Left cardiac atrium (tissue), 4 donors: ENCODE measurements at places on chromosomes 3 and 15. TPM values are rescaled to one million over a fixed set of nuclear protein-coding genes. Genes with fewer than 3 reads are reported as not detected.

DNA sequence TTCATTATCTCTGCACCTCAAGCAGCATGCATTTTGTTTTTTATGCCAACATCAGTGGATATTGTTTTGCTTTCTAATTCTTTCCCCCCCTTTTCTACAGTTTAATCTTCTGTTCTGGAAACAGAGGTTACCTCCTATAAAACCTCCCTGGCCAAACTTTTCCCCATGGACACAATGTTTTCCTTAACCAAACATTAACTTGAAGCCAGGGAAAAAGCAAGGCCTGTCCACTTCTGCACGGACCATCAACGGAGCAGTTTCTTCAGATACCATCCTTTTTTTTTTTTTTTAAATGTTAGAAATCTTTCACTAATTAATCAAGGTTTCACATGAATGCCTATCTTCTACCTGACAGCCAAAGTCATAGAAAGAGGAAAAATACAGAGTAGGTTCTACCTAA, 127.0 kb downstream of the ADAMTS9 start:
- DNase-seq, result no peak

PSMD2 gene
- total RNA-seq, result 217 TPM

DNA sequence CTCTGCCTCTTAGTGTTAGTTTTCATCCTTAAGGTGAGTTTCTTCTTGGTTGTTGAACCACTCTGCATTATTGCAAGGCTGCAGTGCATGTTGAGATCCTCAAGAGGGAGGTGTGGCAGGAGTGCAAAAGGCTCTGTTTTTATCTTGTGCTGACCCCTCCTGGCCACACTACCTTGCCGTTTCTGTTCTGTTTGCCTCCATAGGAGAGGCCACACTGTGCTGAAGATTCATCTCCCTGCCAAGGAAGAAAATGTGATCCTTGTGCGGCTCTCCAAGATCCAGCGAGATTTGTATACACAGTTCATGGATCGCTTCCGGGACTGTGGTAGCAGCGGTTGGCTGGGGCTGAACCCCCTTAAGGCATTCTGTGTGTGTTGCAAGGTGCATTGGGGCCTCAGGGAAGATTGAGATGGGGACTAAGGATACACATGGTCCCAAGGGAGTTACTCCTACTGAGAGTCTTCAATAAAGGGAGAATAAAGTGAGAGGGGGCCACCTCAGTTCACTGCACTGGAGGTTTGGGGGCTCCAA, 33.0 kb upstream of the TEX264 start:
- no peak for DNase-seq

GRCh38 chr3:94460931-94461330, 398.1 kb downstream of the NSUN3 start:
- DNase-seq, result no peak

- peak; percentile 29 for DNase-seq
Observed at GRCh38 chr3:17730318-17730967, 12.0 kb downstream of the TBC1D5 start.

DNA sequence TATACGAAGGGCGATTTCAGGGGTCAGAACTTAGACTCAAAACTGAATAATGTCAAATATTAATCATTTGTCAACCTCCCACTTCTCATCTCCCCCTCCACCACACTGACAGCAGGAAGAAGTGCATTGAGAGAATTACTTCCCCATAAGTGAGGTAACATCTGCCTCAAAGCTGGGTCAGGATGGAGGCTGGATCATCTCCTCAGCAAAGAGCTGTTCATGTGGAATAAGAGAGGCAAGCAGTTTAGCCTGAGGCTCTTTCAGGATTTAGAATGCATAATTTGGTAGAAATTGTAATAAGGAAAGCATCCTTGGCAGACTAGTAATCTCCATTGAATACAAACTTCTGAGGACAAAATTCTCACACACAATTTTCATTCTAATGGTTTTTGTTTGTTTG, 512.1 kb downstream of the ROBO1 start:
- DNase-seq, result no peak

DNA sequence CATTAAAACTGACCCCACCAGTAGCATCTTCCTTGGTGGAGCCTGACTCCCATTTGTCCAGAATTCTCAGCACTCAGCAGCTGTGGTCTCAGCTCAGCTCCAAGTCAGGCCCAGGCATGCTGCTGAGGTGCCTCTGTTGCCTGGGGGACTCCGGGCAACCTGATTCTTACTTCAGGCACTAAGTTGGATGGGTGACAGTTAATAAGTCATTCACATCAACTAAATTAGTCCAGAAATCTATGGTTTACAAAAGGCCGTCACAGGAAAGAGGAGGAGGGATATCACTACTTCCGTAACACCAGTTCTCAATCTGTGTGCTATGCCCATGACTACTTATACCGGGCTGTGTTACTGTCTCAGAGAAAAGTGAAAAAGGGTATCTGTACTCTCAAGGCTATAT, 310.2 kb downstream of the SATB1 start:
- no peak for DNase-seq

- peak; percentile 83 for DNase-seq
Observed at GRCh38 chr15:73908030-73908821, 18.0 kb upstream of the LOXL1 start.

DNA sequence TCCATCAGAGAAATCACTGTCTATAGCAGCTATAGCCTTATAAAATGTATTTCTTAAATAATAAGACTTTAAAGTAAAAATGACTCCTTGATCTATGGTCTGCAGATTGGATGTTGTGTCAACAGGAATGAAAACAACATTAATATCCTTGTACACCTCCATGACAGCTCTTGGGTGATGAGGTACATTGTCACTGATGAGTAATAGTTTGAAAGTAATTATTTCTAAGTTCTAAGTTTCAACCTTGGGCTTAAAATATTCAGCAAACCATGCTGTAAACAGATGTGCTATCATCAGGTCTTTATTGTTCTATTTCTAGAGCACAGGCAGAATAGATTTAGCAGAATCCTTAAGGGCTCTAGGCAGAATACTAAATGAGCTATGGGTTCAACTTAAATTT, 568.2 kb upstream of the BCHE start:
- DNase-seq, result no peak

EFHB gene
- total RNA-seq, result 0.59 TPM

FOXB1 gene
- not detected for total RNA-seq

- no peak for DNase-seq
Observed at GRCh38 chr3:45777746-45778386, 18.5 kb downstream of the SLC6A20 start.

- DNase-seq, result no peak
Observed at GRCh38 chr15:98530570-98530969, 117.8 kb upstream of the IGF1R start.

DNA sequence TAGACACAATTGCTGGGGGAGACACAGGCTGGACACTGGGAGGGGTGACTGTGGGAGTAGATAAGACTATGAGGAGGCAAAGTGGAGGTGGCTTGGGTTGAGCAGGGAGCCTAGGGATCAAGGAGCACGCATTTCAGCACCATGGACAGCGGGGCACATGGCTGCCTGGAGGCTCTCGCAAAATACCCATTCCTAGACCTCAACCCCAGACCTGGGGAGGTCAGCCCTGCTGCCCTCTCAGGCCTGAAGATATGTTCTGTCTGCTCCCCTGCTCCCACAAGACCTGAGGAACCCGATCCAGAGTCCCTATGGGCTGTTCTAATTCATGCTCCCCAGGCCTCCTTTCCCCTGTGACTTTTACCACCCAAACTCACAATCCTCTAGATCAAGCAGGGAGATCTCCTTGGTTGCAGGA, 16.0 kb upstream of the CPEB1 start:
- DNase-seq, result peak; percentile 57

- peak; percentile 39 for DNase-seq
Observed at GRCh38 chr15:41512940-41513505, 604 bp downstream of the LTK start.

TMC3 gene
- total RNA-seq, result not detected

GRCh38 chr3:58052373-58053273, 44.4 kb downstream of the FLNB start:
- DNase-seq, result peak; percentile 93

GTPBP8 gene
- 15.9 TPM for total RNA-seq

TMCO5A gene
- not detected for total RNA-seq

DNA sequence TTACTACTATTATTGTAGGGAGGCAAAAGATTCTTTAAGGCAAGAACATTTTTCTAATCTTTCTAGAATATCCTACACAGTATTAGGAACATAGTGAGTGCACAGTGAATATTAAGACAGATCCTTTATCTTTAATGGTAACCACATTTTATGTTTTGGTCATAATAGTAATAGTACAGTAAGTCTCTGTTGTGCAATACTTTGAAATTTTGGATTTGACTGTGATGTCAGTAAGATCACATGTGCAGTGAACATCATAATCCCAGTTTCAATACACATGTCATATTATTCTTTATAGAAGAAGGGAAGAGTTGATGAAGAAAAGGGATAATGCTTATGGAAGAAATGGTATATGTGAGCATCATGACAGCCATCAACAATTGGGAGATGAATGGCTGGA, 10.7 kb downstream of the STT3B start:
- DNase-seq, result no peak

DNA sequence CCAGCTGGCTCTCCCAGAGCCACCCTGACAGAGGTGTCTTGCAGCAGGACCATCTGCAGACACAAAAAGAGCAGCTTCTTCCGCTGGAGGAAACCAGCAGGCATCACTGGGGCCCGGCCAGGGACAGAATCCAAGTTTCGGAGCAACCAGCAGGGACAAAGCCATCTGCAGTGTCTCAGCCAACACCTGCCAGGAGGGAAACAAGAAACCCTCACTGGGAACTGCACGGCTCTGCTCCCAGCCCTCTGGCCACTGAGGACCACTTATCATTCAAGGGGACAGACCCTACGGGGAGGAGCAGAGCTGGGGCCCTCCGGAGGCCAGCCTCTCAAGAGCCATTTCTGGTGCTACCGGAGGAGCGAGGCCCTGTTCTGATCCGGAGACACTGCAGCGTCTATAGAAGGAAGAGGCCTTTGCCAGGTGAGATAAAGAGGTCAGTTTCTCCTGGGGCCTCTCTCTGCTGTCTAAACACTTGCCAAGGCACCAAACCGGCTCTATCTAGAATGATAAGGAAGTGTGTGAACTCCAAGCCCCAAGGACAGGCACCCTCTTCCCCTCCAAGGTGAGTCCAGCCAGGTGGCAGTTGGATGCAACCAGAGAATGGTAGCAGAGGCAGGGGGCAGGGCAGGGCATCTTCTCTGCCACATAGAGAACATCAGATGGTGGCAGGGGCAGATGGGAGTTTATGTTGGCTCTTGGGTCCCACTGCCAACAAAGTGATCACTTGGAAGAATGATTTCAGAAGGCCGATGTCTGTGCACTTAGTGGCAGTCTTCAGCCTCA, 89.0 kb downstream of the CHSY1 start:
- peak; percentile 85 for DNase-seq

VEPH1 gene
- 0.56 TPM for total RNA-seq

MINDY4B gene
- not detected for total RNA-seq

DNA sequence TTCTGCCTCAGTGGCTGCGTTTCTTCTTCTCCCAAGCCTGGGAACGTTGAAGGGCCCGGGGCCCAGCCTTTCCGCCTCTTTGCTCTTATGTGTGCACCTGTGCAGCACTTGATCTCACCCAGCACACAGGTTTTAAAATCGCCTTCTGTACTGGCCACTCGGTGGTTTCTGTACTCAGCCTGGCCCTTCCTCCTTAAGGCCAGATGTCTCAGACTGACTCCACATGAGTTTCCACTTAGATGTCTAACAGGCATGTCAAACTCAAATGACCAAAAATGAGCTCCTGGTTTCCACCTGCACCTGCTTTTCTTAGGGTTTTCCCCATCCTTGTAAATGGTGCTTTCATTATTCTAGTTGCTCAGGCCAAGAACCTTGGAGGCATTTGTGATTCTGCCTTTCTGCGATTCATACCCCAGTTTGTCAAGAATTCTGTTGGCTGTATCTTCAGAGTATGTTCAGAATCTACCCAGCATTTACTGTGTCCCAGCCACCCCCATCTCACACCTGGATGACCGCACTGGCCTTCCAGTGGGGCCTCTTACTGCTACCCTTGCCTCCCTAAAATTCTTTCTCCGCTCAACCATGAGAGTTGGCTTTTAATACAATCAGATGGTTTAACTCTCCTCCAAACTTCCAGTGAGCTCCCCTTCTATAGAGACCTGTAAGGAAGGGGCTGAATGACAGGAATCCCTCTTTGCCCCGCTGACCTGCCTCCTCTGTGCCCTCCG, 2.2 kb upstream of the TRAK1 start:
- no peak for DNase-seq

DNA sequence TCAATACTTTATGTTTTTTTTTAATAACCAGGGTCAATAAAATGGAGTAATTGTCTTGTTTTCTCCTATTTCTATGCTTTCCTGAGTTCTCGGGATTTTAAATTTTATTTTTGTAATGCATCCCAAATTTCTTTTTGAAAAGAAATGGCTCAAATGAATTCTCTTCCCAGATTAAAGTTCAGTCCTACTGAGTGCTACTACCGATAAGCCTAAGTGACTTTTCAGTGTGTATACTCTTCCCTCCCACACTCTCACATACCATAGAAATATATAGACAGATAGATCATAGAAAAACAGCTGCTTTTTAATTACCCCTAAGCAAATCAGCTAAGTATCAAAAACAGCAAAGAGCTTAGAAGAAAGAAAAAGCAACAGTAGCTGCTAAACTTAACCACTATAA, 1.5 kb downstream of the SERPINI1 start:
- DNase-seq, result no peak

- DNase-seq, result no peak
Observed at GRCh38 chr15:62880278-62880677, 162.3 kb upstream of the TPM1 start.

DNA sequence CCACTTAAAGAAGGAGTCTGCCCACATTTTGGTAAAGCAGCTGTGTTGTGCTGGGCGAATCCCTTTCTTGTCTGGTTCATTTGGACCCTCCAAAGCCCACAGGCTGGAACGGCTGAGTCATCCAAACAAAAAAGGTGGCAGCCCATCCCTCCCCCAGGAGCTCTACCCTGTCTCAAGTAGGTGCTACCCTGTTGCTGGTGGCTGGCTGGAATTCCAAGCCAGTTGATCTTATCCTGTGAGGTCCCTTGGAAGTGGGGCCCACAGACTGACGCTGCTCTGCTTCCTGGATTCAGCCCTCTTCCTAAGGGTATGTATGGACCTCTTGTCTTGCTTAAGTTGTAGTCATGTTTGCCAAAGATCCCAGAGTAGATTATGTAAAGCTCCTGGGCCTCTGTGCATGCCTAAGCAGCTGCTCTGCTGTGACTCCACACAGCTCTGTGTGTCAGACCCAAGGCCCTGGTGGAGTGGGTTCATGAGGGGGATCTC, 44.5 kb downstream of the CCR1 start:
- no peak for DNase-seq

AEN gene
- total RNA-seq, result 15.4 TPM

SAMD7 gene
- not detected for total RNA-seq

DNA sequence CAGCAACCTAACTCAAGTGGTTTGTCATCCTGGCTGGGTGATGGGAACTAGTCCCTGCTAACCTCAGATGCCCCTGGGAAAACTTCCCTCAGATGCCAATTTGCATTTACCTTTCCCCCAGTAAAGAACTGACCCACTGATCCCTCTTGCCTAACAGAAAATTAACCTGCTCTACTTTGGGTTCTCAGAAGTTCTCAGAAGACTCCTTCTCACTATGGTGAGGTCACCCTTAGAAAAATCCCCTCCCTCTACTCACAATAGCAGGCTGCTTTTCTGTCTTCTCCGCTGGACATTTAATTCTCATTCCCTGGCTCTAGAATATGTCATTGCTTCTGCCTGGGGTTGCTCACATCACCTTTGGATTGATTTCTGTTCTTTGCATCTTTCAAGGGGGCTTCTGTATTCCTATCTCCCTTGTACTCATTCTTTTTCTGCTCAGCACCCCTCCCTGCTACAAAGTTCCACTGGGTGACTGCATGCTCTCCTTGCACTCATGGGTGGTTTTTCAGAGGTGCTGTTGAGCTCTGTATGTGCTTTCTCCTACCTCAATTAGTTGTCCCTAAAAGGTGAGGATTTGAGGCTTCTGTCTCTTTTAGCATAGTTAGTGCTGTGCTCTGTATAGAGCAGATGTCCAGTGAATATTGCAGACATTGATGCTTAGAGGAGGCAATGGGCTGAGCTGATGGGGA, 869 bp downstream of the PLA1A start:
- no peak for DNase-seq
